ENCODE measurements at places on chromosomes 5 and 9. TPM values are rescaled to one million over a fixed set of nuclear protein-coding genes. Genes with fewer than 3 reads are reported as not detected.

CDH18 gene
- not detected for total RNA-seq

KCNIP1 gene
- not detected for total RNA-seq

SLCO6A1 gene
- not detected for total RNA-seq

AMBP gene
- total RNA-seq, result not detected

All from T-helper 1 cell treated with Interleukin-12 subunit alpha and Interleukin-12 subunit beta and Interleukin-4 antibody, amounts not matched to agents 30 ng/mL and 1 ng/mL, for 36 hours (primary cell).